ENCODE measurements at places on chromosomes 3 and 15.
A peak's percentile ranks its signal among the peaks of the same experiment; 100 is the strongest.

- no peak for DNase-seq
Observed at GRCh38 chr3:184827572-184827971, 15.6 kb downstream of the VPS8 start.

GRCh38 chr3:125375950-125376679 lies 990 bp upstream of the ZNF148 start:
- no peak for DNase-seq

DNA sequence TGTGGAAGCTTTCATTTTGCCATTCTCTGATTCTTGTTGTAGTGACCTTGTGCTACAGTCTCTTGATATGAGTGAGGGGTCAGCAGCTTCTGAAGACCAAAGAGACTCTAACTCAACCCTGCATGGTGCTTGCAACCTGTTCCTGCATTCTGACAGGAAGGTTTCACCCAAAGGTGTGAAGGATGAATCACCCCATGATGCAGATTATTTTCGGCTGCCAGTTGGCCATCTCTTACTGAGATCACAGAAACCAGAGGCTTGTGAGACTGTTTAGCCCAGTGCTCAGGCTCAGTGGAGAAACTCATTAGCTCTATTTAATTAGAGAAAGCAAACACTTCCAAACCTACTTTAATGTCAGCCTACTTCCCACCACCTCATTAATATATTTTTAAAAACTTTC lies 29.2 kb upstream of the TPRG1 start:
- peak; percentile 23 for DNase-seq

DNA sequence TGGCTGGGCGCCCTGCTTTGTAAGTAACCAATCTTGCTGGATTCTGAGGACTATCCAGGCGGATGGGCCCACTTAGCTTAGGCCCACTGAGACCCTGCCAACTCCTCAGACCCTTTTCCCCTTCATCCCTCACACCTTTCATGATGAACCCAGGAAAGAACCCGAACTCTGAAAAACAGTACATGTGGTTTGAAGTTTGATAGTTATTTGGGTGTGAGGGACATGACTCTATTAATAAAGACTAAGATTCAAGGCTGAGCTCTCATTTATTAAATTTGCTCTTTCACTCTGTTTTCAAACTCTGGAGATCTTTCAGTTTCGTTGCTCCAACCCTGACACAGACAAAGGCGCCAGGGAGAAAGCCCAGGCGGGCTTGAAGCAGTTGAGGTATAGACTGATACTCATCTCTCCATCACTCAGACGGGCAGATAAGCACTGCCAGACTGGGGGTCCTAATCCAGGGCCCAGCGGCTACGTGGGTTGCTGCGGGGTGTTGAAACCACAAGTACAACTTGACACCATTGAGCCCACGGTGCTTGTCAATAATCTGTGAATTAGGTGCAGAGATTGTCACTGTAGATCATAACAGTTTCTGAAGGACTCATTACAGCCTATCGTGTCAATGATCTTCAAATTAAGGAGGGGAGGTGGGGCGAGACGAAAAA lies 7.2 kb upstream of the SOX2 start:
- DNase-seq, result no peak

- DNase-seq, result no peak
Observed at GRCh38 chr3:133276594-133276993, 123.3 kb upstream of the BFSP2 start.

GRCh38 chr15:71186267-71186666 lies 71.0 kb downstream of the THSD4 start:
- DNase-seq, result no peak

DNA sequence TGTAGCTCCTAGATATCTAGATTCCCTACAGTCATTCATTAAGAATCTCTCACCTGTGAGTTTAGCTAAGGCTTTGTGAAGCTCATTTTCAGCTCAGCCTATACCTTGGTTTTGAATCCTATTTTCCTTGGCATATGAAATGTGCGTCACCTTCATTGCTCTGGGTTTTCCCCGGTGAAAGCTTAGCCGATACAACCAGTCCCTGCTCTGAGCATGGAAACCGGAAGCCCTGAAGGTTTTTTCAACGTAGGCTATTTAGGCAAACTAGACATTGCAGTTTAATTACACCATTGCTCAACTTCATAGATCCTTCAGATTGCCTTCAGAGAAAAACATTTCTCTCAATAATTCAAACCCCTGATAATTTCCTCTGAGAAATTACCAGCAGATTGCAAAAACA lies 206.8 kb upstream of the TPRG1 start:
- no peak for DNase-seq

DNA sequence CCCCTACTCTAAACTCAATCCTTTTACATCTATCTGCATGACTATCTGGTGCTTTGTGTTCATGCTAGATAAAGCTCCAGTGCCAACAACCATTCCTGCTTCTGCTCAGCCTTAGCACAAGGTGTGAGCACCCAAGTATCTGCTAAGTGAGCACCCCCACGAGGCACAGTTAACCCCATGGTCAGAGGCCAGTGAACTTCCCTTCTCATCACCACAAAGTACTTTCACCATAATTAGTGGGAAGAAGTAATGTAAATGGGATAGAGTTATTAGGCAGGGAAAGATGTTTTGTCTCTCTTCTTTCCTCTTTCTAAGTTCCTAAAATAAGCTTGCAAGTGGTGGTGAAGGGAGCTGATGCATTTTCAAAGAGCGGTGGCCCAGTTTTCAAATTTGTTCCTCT lies 96.4 kb downstream of the ANO10 start:
- DNase-seq, result no peak

DNA sequence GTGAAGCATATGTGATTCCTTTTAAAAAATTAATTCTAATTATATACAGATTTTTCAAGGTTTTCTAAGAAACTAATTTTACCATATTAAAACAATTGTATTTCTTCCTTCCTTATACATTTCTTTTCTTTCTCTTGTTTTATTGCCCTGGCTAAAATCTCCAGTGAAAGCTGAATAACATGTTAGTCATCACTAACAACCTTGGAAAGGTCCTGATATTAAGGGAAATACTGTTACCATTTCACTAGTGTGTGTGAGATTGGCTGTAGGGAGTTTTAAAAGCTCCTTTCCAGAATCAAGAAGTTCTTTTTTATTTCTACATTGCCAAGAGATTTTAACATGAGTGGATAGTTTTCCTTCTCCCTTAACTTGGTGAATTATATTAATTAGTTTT lies 229.7 kb upstream of the EIF1B start:
- no peak for DNase-seq

GRCh38 chr3:111944372-111944771 lies 34.5 kb upstream of the ABHD10 start:
- no peak for DNase-seq

DNA sequence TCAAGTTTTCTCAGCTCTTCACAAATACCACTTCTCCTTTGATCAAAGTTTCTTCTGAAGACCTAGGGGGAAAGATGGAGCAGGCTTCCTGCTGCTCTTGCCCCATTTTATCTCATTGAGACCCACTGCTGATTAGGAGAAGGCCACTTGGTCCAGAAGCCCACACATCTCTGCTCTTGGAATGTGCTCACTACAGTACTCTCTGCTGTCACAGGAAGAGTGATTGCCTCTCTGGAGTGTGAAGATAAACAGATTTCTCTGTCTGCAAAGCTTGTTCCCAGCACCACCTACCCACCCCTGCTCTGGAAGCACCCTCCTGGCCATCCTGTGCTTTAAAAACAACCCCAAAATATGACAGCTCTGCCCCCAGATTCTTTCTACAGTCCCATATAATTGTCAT lies 41.3 kb upstream of the PRTG start:
- DNase-seq, result no peak

DNA sequence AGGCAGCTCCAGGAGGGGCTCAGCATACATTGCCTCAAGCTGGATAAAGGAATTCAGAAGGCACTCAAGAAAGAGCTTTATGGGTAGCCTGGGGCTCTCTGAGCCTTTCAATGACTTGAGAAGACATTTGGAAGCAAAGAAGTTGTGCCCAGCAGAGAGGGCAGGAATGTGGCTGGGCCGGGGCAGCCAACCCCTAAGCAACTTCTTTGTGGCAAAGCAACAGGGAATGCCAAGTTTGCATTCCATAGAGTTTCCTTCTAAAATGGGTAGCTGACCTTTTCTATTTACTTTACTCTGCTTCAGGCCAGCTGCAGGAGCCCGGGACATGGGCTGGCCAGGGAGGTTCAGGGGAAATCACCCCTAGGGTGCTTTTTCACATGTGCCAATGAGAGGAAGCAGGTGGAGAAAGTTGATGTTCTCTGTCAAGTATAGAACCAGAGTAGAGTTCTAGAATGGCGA lies 45.6 kb downstream of the CCDC12 start:
- DNase-seq, result no peak

GRCh38 chr15:77826006-77826695 lies 193.4 kb upstream of the LINGO1 start:
- no peak for DNase-seq

- no peak for DNase-seq
Observed at GRCh38 chr3:31629054-31629453, 96.3 kb downstream of the STT3B start.

GRCh38 chr3:150843241-150843640 lies 62.0 kb downstream of the MINDY4B start:
- no peak for DNase-seq

DNA sequence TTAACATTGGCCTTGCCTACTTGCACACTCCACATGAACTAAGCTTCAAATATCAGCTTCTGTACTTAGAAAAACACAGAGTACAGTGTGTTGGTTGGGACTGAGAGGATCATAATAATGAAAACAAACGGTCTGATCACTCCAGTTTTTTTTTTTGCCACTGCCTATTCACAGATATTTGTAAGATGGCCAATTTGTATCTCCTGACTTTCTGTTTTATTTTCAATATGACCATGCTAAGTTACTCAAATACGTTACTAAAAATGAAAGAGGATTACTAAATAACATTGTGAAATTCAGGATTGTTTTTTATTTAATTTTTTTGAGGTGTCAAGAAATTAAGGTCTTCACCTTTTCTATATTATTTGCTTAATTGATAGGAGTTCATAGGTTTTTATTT lies 595.1 kb downstream of the TUSC7 start:
- no peak for DNase-seq

DNA sequence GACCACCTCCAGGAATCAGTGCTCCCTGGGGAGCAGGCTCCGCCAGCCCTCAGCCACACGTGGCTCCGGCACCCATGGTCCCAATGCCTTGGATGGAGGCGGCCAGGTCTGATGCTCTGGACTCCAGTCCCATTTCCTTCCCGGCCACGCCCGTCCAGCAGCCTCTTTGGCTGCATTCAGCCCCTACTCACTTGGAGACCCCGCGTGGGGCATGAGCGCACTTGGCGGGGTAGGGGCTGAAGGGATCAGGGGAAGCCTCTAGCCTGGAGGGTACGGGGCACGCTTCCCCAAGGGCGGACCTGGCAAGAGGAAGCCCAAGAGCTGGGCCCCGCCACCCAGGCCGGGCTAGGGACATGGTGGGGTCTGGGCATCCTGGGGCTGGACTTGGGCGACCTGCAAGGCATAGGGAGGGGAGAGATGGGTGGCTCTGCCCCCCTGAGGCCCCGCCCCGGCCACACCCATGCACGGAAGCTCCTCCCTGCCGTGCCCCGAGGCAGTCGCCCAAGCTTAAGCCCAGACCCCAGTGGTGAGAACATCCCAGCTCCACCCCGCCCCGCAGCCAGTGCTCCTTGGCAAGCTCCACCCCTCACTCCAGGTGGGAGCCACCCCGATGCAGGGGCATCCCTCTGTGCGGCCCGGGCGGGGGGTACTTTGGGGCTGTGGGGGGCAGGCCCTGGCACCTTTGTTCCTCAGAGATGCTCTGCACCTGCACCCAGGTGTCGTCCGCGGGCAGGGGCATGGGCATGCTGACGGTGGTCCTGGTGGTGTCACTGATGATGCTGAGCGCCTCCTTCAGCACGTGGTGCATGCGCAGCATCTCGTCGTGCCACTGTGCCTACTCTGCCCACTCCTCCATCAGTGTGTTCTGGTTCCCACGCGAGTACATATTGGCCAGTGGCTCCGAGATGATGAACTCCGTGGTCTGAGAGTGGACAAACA lies 163.5 kb downstream of the GOLGA6L4 start:
- no peak for DNase-seq

DNA sequence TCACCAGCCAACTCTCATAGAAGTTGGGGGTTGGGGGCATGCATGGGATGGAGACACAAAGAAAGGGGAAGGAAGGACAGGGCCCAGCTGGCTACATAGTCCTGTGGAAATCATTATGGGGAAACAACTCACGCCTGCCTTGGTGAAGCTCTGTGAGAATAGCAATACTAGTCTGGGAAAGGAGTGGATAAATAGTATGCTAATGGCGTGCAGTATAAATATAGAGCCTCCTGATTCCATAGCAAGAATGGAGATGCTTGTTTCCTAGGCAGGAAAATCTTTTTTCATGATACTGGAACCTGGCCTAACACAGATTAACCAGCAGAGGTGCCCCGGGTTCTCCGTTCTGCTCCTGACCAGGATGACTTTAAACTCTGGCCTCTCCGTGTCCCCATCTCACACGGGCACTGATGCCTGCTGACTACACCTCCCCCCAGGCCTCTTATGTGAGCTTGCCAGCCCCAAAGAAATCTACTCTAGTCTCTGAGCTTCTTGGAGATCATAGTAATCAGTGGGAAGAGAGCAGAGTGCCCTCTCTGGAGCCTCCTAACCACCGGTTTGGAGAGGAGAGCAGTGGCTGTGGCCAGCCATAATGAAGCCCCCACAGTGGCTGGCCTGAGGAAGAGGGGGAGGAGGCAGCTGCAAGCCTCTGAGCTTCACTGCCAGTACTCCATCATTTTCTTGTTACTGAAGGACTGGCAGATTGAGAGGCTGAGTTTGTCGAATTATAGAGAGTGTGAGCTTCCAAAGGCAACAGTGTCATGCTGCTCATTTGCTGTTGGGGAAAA lies 355.0 kb upstream of the SEMA6D start:
- DNase-seq, result no peak

GRCh38 chr15:90013503-90013937 lies 12.4 kb downstream of the ZNF710 start:
- DNase-seq, result no peak

DNA sequence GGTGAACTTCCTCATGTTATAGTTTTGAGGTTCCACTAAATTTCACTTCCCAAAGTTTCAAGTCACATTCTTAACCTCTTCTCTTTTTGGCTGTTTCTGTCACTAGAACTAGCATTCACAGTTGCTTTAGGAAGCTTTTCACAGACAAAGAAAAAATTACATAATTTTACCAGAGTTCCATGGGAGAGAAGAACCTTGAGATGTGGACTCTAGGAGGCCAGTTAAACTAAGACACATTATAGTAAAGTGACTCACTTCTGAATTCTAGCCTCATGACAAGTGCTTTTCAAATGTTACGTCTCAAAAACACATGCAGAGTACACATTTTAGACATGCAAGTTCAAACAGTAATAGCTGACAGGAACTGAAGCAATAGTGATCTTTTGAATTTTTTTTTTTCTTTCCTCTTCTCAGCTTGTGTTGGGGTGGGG lies 39.9 kb upstream of the LRTM1 start:
- DNase-seq, result no peak

DNA sequence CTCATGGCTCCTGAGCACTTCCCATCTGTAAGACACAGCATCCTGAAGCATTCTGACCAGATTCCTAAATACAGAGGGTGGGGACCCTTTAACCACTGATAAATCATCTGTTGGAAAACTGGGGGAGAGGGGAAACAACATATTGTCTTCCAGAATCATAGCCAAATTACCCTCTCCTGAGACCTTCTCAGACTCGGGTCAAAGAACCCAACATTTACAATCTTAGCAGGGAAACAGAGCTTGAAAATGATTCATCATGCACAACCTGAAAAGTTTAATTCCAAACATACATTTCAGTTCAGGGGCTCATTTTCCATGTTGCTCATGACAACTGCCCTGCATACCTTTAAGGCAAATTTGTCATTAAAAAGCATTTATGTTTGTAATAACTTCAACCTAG lies 48.5 kb upstream of the TSPAN3 start:
- DNase-seq, result no peak
